ENCODE measurements at places on chromosomes 1 and 21.

- DNase-seq, result no peak
Observed at GRCh38 chr1:93728480-93729131, 47.0 kb upstream of the BCAR3 start.

DNA sequence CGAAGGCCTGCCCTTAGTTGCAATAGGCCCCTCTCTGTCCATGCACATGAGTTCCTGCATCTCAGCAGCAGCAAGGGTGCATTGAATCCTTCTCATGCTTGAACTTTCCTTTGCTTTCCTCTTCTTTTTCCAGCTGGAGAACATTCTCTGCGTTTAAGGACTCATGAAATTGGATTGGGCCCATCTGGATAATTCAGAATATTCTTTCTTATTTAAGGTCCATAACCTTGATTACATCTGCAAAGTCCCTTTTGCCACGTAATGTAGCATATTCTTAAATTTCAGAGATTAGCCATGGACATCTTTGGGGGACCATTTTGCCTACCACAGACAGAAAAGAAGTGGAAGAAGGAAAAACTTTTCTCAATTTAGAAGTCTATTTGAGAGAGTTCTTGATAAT is 159.7 kb upstream of the C21orf91 start:
- no peak for DNase-seq

DNA sequence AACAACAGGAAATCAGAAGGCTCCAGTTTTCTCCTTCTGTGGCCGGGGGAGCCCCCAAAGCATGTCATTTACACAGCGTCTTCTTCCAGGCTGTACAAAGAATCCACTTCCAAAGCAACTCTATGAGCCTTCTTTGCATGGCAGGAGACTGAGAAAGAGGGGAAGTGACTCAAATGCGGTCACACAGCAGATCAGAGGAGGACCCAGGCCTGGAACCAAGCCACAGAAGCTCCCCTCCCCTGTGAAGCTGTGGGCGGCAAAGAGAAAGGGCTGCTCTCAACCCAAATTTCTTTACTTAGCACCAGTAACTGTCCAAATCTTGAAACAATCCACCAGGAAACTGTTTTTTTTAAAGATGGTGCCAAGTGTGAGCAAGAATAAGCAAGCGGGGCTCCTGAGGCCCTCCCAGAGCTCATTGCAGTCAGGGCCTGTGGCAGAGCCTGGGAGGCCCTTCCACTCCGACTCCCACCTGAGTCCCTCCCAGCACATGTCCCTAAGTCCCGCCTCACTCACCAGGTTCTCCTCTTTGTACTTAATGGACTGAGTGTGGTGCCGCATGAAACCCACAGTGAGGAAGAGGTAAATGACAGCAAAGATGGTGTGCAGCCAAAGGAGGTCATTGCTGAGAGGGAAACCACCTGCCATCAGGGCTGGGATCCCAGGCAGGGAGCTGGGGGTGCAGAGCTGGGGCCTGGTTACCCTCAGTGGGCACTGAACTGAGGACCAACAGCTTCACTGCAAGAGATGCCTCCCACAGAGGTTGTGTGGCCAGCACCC is 15.9 kb downstream of the TMEM63A start:
- DNase-seq, result peak; percentile 57

GRCh38 chr1:1306661-1307260 is 969 bp downstream of the ACAP3 start:
- no peak for DNase-seq

GRCh38 chr1:219463636-219464035 is 149.3 kb downstream of the ZC3H11B start:
- no peak for DNase-seq

- DNase-seq, result no peak
Observed at GRCh38 chr1:54487571-54488050, 60.4 kb upstream of the ACOT11 start.

Data from stimulated activated CD8-positive, alpha-beta memory T cell treated with anti-CD3 and anti-CD28 coated beads, Interleukin-4, amount 100 ng/mL, for 1 hour (primary cell).